Activated CD4-positive, alpha-beta memory T cell treated with anti-CD3 and anti-CD28 coated beads for 36 hours (primary cell): ENCODE measurements at places on chromosomes 5 and 9.

- no peak for DNase-seq
Measured at GRCh38 chr9:21788752-21789151, 13.7 kb upstream of the MTAP start.

DNA sequence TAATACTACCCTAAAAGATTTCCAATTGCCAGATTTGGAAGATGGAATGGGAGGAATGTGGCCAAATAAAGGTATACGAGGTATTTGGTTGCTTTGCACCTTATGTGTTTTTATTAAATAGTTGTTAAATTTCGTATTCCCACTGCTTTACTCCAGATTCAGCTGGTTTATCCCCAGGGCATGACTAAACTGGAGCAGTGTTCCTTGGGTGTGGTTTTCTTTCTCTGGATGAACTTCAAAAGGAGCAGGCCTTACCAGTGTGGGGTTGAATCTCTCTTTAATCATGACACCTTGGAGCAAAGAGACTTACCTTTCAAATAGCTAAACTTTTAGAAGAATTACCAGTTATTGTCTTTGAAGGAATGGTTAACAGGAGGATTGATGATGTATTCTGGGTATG, 121.7 kb upstream of the BNC2 start:
- no peak for DNase-seq

DNA sequence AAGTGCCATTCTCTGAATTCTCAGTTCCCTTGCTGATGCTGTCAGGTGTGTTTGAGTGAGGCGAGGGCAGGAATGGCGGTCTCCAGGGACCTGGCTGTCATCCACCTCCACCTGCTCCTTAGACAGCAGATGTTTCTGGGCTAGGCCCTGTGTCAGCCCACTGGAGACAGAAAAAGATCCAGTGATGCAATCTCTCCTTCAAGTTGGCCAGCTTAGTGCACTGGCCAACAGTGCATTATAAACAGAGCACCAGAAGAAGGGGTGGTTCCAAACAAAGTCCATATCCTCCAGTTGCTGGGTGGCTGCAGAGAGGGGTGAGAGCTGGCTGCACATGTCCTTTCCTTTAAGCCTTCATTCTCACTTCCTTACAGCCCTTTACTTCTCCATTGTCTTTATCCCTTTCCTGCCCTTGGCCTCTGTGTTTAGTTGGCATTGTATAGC, 26.5 kb downstream of the NANS start:
- no peak for DNase-seq

DNA sequence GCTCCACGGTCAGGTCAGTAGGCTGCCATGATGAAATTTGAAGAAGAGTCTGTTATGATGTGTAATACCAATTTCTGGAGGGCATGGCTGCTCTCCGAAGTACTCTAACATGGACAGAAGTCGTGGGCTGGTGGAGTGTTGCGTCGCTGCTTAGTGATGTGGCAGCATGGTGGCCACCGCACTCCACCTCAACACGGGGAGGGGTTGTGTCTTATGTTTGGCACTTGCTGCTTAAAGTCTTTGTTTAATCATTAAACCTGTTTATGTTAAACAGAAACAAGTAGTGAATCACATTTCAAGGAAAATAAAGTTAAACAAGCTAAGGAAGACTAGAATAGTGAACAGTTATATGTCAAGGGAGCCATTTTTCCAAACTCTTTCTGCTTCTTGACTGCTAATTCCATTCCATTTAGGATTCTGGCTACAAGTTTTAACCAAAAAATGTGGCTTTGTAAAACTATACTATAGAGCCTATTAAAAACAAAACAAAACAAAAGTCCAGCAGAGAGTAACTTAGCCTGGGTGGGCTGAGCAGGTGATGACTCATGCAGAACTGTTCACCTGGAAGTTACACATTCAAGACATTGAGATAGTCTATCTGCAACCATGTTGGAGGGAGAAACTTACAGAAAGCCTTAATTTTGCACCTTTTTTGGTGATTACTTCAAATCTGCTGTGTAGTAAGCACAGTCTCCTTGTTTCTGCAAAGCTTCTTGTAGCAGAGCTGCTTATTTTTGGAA, 9.5 kb downstream of the HABP4 start:
- no peak for DNase-seq

GRCh38 chr5:55104036-55104772, 1.8 kb downstream of the GZMA start:
- DNase-seq, result no peak

DNA sequence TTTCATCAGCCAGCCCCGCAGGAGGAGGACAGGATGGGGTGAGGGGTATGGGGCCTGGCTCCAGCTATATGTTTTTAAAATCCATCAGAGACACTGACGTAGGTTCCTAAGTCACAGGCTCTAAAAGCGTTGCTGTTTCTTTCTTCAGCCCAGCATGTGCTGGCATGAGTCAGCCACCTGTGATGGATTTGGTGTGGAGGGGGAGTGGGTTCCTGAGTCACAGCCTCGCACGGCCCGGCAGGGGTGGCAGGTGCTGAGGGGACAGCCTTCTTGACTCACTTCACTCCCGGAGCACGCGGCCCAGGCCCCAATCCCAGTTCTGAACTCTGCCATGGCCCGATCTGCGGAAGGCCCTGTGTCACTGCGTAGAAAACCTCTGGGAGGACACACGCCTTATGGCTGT, 38.8 kb upstream of the RPL26L1 start:
- no peak for DNase-seq

DNA sequence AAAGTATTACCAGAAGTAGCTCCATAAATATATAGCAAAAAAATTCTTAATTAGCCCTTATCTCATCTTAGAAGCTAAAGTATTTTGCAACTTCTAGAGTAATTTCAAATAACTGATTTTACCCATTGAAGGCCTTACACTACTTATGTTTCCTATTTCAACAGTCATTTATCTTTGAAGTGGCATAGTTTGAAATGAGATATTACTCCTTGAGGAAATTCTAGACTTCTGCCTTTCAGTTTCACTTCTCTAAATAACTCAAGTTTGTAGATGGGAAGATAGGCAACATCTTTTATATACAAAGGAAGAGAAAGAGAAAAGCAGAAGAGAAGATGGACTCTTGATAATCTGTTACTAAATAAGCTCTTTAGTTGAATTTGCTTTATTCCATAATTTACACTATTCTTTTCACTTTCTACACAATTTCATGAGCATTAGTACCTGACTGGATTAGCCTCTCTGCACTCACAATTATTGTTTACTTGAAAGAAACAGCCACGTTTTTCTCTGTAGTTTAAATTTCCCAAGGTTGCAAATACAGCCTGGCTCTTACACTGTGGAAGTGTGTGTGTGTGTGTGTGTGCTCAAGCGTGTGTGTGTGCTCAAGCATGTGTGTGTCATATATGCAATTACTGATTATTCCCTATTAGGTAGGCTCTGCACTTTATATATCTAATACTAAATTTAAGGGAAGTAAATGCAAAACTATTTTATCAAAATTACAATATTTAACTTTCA, 60.6 kb upstream of the EMB start:
- DNase-seq, result no peak

- no peak for DNase-seq
Measured at GRCh38 chr9:15155826-15156225, 151.2 kb downstream of the TTC39B start.

DNA sequence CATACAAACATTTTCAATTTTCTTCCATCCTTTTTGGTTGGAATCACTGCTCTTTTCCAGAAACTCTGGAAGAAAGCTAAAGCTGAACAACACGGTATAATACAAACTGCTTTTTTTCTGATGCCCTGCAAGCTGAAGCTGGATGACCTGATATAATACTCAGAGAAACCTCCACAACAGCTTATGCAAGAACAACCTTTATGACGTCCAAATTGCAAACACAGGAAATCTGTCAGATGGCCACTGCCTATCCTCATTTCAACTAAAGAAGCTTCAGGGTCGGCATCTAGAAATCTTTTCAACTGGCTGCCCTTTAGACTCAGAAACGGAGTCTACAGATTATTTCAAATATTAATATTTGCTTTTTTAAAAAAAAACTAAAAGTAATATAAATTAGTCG, 106.5 kb upstream of the PRDM9 start:
- no peak for DNase-seq

DNA sequence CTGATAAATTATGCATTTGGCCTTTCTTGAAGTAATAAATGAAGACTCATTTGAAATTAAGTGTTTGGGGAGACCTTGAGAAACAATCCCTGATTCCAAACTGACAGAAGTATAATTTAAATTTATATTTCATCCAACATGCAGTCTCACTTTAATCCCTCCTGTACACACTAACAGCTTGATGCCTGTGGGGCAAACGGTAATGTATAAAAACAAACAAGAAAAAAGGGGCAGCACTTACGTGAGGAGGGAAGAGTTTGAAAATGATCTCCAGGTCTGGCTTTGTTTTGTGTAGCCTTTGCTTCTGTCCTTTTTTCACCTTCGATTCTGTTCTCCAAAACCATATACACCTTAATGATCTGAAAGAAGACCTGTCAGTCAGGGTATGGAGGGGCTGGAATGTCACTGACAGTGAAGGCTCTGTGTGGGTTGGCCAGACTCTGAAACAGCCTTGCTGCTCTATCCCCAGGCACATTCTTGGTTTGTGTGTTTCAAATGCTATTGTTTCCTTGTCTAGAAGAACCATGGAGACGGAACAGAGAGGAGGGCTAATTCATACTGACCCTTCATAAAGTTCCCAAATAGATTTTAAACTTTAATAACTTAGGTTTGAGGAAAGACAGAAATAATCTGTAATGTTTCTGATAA, 338.2 kb upstream of the WWC1 start:
- DNase-seq, result no peak

- no peak for DNase-seq
Measured at GRCh38 chr9:74414325-74414724, 82.8 kb upstream of the RORB start.

DNA sequence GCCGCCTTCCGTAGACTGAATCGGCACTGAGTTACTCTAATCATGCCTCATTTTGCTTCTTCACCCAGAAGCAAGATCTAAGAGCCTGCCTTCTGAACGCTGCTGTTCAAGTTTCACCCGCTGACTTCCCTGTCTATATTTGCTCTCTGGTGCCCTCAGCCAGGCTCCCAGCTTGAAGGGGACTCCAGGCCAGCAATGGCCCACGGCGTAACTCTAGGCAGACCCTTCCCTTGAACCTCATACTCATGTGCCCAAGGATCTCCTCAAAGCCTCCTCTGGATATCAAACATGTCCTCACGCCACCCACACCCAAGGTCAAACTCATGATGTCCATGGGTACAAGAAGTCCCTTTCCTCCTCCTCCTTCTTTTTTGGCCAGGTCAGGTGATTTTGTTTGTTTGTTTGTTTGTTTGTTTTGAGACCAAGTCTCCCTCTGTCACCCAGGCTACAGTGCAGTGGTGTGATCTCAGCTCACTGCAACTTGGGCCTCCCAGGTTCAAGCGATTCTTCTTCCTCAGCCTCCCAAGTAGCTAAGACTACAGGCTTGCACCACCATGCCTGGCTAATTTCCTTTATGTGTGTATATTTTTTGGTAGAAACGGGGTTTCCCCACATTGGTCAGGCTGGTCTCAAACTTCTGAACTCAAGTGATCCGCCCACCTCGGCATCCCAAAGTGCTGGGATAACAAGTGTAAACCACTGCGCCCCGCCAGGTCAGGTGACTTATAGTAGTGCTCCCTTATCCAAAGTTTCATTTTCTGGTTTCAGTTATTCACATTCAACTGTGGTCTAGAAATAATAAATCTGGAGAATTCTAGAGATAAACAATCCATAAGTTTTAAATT, 239.0 kb downstream of the SYK start:
- DNase-seq, result peak; percentile 42

DNA sequence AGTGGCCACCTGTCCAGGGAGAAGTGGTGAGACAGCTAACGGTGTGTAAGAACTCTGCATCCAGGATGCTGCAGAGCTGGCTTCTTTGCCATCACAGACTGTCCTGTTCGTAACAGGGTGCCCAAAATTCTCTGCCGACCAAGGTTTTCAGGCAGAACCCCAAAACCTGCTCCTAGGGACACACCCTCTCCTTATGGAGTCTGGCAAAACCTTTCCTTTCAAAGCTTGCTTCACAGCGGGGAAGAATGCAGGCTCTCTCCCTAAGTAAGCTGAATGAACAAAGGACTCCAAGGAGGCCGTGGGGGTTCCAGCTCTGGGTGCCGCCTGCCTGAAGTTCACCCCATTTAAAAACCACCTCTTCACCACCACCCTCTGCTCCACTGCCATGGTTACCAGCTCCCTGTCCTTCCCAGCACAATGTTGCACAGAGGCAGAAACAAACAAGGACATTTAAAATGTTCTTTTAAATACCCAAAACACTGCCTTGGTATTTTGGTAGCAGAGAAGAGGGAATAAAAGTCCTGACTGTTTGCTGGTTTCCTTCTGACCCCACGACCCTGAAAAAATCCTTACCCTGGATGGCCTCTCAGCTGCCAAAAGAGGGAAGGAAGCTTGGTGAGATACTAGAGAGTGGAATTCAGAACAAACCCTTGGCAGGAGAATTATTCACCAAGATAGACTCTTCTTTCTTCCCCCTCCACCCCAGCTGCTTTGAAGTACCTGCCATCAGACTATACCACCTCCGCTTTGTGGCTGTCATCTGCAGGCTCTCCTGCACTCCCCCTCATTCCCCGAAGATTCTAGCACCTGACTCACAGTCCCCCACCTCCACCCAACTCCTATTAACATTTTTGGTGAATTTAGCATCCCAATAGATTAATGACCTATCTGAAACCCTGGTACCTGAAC, 7.1 kb upstream of the KLF9 start:
- DNase-seq, result peak; percentile 48
